SJSA1 (cell line): ENCODE measurements at places on chromosomes 2 and 18. TPM values are rescaled to one million over a fixed set of nuclear protein-coding genes. Genes with fewer than 3 reads are reported as not detected.

Gene COX5B
- 233 and 275 TPM in 2 replicates for total RNA-seq

Gene TMEM18
- total RNA-seq = 45.1 and 119 TPM in 2 replicates

Gene PFN4
- total RNA-seq = 0.29 and 0.69 TPM in 2 replicates

Gene GPR45
- 0.16 and 0.29 TPM in 2 replicates for total RNA-seq

Gene TTLL4
- total RNA-seq = 6.4 and 11.0 TPM in 2 replicates

Gene MOGAT1
- total RNA-seq = not detected in 2 replicates

DNA sequence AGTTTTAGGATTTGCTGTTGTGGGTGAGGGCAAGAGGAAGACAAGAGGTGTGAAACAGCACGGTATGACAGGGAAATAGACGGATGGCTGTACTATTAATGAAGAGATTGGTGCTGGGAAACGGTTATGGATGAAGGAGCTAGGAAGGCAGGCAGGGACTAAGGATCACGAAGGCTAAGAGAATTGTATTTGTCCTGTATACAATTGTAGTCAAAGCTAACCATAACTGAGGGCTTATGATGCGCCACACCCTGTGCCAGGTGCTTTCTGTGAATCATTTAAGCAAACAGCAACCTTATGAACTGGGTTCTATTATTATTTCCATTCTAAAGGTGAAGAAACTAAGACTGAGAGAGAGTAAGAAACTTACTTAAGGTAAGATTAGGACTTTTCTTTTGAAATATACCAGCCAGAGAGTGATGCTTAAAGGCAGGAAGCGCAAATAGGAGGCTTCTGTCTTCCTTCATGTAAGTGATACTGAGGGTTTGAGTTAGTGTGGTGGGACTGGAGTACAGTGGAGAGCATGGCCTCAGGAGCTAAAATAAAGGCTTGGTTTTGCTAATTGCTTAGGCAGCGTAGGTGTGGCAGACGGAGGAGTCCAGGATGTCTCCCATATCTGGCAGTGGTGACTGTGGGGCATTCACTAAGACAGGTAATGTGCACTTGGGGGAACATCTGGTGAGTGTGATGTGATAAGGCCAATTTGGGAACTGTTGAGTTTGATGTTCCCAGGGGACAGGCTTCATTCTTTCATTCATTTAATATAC is 85.8 kb downstream of the PLEKHM3 start:
- no peak for DNase-seq

DNA sequence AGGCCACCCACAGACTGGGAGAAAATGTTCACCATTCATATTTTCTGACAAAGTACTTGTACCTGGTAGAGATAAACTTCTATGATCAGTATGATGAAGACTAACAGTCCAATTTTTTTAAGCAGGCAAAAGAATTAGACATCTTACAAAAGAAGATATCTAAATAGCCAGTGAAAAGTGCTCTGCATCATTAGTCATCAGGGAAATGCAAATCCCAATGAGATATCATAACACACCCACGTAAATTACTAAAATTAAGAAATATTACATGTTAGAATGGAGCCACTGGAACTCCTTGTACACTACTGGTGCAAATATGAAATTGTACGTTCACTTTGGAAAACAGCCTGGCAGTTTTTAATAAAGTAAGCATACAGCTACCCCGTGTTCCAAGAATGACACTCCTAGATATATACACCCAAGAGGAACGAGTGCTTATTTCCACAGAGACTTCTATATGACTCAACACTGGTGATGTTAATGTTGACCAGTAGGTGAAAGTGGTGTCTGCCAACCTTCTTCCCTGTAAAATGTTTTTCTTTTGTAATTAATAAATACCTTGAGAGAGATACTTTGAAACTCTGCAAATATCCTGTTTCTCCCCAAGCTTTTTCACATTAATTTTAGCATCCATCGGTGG is 80.3 kb downstream of the NPAS2 start:
- no peak for DNase-seq

- DNase-seq = no peak
Observed at GRCh38 chr2:96265349-96265839, 403 bp downstream of the TMEM127 start.

DNA sequence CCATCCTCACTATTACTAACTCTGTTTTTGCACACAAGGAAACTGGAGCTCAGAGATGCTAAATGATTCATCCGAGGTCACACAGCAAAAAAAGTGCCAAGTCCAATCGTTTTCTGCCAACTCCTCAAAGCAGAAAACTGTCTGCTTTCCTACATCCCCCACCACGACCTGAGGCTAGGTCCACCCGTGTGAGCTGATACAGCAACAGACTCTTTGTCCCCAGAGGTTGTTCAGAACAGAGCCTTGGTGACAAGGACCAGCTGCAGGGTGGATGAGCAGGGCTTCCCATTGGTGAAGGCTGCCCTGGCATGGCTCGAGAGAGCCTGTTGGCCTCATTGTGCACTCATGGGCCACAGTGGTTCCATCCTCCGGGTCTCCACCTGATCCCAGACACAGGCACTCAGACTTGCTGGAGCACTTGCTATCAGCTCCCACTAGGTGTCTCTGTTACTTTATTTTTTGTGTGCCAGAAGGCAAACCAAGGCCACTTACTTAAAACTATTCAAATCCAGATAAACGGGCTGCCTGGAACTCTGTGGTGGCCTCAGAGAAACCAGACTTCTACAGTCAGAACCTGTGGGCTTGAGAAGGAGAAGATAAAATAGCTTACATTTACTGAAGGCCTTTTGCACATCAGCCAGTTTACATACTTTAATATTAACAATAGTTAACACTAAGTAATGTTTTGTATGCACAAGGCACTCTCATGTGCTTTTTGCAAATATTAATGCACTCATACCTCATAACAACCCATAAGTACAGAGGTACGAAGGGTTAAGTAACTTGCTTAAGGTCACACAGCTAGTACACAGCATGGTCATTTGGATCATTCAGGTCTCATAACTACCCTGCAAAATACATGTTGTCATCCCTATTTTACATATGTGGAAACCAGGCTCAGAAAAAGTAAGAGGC is 62.9 kb upstream of the CTIF start:
- DNase-seq = peak; percentile 77

DNA sequence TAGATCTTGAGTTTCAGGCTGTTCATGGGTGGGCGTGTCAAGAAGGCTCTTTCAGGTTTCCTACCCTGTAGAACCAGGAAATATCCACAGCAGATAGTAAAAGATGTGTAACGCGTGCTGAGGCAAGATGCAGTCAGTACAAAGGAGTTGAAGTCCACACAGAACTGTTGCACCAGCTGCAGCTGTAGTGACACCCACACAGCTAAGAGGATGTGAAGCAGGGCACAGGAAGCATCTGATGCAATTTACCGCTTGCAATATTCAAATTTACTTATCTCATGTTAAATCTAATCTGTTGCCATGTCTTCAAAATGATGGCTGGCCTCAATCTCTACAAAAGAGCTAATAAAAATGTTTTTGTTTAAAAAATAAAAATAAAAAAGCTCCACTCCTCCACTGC is 132.8 kb downstream of the ARHGAP15 start:
- no peak for DNase-seq

GRCh38 chr2:42443718-42444399 is 49.9 kb downstream of the KCNG3 start:
- no peak for DNase-seq

DNA sequence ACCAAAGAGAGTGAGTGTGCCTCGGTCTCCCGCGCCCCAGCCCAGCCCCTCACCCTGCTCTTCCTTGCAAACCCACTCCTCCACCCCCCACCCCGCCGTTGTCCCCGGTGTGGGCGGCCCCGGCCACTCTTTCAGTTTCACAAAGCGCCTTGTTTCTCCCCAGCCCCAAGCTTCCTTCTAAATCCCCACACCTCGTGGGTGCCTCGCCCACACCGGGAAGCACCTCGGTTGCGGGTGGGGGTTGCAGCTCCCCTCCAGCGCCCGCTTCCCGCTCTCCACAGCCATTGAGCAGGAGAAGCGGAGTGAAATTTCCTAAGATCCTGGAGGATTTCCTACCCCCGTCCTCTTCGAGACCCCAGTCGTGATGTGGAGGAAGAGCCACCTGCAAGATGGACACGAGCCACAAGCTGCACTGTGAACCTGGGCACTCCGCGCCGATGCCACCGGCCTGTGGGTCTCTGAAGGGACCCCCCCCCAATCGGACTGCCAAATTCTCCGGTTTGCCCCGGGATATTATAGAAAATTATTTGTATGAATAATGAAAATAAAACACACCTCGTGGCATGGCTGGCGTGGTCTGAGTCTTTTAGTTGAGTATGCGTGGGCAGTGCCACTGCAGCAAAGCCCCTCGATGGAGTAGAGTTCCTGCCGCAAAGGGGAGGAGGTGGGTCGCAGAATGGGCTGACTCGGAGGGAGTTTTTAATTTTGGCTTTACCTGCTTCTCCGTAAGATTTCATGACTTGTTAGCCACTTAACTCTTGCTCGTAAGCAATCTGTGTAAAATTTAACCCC is 848 bp downstream of the TMSB10 start:
- DNase-seq = peak; percentile 47

DNA sequence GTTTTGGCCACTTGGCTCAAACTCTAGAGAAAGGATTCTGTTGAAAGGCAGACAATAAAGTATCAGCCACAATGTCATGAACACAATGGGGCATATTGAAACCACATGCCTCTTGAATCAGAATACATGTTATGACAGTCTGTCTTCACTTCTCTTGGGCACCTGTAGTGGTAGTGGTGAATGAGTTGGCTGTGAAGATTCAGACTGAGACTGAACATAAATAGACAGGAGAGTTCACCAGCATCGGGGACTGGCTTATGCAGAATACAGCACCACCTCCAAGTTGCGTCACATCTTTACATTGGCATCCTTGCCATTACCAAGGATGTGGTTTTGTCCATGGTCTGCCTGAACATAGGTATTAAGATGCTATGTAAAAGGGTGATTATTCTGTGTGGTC is 336.8 kb downstream of the MYCN start:
- DNase-seq = no peak

DNA sequence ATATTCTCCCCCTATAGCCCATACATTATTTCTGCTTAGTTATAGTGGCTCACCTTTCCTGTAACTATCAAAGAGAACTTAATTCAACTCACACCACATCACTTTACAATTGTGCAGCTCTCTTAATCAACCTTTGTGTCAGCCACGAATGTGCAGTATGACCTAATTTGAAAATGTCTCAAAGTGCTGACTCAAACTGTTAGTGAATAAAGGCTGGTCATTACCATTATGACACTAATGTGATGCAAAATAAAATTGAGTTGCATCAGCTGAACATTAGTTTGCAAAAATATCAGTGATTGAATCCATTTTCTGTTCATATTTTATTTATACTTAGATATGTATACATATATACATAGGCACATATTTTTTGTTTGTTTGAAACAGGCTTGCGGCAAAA is 251.8 kb downstream of the MEIS1 start:
- no peak for DNase-seq

DNA sequence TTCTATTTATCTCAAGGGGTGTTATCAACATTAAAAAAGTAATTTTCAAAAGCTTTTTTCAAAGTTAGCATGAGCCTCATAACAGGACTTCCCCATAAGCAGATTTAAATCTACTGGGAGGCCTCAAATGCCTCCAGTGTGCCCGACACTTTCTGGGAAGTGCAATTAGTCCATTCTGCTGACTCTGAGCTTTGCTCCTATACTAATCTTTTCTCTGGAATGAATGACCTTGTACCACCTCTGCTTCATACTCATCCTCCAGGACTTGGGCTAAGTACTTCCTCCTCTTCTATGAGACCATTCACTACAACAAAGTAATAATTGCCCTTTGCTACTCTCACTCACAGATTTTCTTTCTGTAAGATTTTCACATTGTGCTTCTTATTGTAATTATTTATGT is 111.1 kb downstream of the RIT2 start:
- no peak for DNase-seq

DNA sequence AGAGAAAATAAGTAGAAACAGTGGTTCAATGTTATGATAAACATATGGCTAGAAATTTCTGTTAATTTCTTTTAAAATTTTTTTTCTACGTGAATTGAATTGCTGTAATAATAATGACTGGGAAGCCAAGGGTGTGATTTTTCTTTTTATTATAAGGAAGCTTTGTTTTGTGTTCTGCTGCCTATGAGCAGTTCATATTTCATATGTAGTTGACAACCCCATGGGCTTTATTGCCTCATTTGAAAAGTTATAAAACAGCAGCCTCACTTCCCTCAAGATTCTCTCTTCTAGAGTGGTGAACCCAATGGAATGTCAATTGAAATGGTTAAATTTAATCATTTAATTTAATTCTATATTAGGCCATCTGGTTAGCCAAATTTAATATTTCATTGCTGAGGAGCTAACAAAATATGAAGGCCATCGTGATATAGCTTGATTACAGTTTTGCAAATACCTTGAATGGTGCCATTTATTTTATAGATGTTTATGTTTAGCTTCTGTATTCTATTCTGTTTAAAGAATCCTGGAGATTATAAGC is 72.6 kb upstream of the DOCK10 start:
- DNase-seq = no peak
